Naive B cell (primary cell): ENCODE measurements at places on chromosomes 5 and 9. TPM values are rescaled to one million over a fixed set of nuclear protein-coding genes. Genes with fewer than 3 reads are reported as not detected.
A peak's percentile ranks its signal among the peaks of the same experiment; 100 is the strongest.

DNA sequence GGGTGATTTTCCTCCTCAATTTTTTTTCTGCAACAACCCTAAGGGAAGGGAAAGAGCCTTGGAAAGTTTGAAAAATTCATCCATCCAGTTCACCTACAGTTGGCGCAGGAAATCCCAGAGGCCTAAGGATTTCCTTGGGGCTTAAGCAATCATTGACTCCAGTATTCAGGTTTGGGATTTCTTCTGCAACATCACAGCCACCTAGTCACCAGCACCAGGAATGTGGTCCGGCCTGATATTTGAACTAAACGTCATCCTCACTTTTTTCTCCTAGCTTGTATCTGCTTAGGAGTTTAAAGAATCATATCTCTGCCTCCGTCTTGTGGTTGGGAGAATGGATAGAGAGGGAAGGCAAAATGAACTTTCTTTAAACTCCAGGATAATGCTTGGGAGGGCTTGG lies 20.2 kb upstream of the TLE4 start:
- DNase-seq: no peak
- H3K36me3 ChIP-seq: no peaks in the 10 kb centered on the region
- H3K4me3 ChIP-seq: no peak overlapping the region
- H3K27ac ChIP-seq: no peak overlapping the region
- H3K27me3 ChIP-seq: no peaks in the 10 kb centered on the region
- H3K4me1 ChIP-seq: no peaks in the 10 kb centered on the region

DNA sequence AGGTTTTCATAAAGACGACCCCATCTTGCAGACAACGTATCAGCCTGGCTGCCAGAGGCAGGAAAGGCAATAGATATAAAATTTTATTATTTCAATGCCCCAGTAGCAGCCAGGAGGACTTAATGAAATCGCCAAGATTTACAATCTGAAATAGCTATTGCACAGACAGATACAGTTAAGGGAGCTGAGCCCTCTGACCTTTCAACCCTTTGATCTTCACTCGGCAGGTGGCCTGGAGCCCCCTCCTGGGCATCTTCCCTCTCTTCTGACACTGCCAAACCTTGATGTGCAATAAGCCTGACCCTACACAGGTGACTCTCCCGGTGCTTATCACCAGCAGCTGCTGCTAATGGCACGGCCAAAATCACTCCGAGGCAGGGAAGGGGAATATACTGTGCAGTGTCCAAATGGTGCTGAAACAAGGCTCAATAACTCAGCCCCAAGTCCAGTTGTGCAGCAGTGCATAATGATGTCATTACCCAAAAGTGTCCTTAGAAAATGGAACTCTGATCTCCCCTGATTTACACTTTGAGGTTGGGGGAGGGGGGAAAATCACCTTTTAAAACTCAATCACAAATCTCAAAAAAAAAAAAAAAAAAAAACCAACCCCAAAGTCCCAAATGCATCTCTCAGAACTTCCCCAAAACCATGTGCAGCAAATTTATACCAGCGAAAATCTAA lies 242.0 kb downstream of the CRB2 start:
- H3K4me3 ChIP-seq: no peak overlapping the region
- H3K27me3 ChIP-seq: no peaks in the 10 kb centered on the region
- no peak for DNase-seq

APC gene
- 47.4 TPM for polyA plus RNA-seq

DNA sequence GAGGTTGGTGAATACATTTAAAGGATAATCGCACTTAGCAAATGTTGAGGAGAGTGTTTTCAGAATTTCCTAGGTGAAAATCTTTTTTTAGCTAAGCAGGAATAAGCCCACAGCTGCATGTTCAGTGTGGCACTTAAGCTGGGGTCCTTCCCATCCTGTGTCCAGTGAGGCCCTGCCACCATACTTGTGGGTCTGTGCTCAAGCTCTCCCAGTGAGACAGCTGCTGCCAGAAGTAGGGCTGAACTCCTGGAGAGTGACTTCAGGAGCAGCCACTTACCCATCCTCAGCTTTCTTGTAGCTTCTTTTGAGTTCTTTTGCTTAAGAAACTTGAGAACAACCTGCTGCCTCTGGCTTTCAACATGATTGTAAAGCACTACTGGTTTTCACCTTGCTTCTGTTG lies 110.0 kb upstream of the DHFR start:
- peaks cover 6% of the 10 kb centered on the region for H3K4me1 ChIP-seq
- H3K27ac ChIP-seq: no peak overlapping the region
- H3K4me3 ChIP-seq: no peak overlapping the region
- DNase-seq: no peak

GRCh38 chr5:145946112-145946861 lies 9.9 kb downstream of the SH3RF2 start:
- H3K27me3 ChIP-seq: peaks cover 14% of the 10 kb centered on the region
- no peak overlapping the region for H3K4me3 ChIP-seq
- H3K36me3 ChIP-seq: no peaks in the 10 kb centered on the region
- DNase-seq: no peak
- H3K27ac ChIP-seq: no peak overlapping the region

GRCh38 chr9:125990793-125991220 lies 243.6 kb downstream of the PBX3 start:
- H3K36me3 ChIP-seq: no peaks in the 10 kb centered on the region
- H3K27me3 ChIP-seq: no peaks in the 10 kb centered on the region
- no peak overlapping the region for H3K27ac ChIP-seq
- DNase-seq: no peak

SLC36A2 gene
- polyA plus RNA-seq: not detected

DNA sequence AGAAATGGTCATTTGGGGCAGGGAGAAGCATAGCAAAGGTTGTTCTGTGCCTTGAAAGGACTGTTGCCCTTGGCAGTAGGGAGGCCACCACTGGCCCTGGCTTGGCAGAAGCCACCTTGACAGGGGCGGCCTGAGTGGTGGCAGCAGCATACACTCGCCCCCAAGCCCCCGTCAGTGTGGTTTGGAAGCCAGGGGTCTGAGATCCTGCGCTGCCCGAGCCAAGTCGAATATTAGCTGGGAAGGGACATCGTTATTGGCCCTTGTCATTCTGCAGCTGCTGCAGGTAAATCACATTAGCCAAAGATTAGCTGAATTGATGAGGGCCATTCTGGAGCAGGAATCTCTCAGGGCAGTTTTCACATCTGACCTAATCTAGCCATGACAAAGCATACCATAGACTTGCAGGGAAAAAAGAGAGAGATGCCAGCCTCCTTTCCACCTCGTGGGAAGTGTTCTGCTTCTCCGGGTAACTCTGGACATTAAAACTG lies 9.0 kb downstream of the OLFM1 start:
- no peaks in the 10 kb centered on the region for H3K4me1 ChIP-seq
- no peak overlapping the region for H3K27ac ChIP-seq
- no peak overlapping the region for H3K4me3 ChIP-seq

- H3K27ac ChIP-seq: no peak overlapping the region
- H3K27me3 ChIP-seq: peaks cover 30% of the 10 kb centered on the region
- no peak overlapping the region for H3K4me3 ChIP-seq
- no peaks in the 10 kb centered on the region for H3K4me1 ChIP-seq
- peak; percentile 1 for DNase-seq
Measured at GRCh38 chr9:115524453-115525059, 406.6 kb upstream of the TNC start.

- H3K4me1 ChIP-seq: no peaks in the 10 kb centered on the region
- DNase-seq: no peak
- peaks cover 22% of the 10 kb centered on the region for H3K27me3 ChIP-seq
- no peak overlapping the region for H3K4me3 ChIP-seq
- no peaks in the 10 kb centered on the region for H3K36me3 ChIP-seq
Measured at GRCh38 chr9:98658951-98659351, 49.8 kb downstream of the GABBR2 start.

IFNA2 gene
- not detected for polyA plus RNA-seq

DRD1 gene
- polyA plus RNA-seq: not detected

IGFBPL1 gene
- polyA plus RNA-seq: not detected

DNA sequence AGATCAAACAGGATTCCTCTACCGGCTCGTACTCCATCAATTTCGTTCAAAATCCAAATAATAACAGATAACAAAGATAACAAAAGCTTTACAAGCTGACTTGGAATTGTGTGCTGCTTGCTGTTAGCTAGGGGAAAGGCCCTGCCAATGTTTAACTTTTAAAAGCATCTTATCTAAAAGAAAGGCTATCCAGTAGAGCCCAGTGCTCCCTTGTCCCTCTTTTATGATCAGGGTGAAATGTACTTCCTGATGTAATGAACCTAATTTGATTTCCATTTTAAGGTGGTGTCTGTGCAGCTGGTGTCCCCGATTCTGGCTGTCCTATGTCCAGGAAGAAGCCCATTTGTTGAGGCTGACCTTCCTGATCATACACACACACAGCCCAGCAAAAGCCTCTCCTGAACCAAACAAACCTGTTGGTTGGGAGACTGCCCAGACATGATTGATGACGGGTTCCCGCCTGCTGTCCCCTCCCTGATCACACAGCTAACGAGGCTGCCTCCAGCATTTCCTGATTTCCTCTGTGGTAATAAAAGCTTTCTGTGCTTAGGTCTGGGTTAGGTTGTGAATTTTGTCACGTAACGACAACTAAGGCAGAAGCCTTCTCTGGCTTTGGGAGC lies 54.1 kb downstream of the PWWP2A start:
- no peaks in the 10 kb centered on the region for H3K4me1 ChIP-seq
- no peak for DNase-seq
- peaks cover 15% of the 10 kb centered on the region for H3K36me3 ChIP-seq
- H3K4me3 ChIP-seq: no peak overlapping the region
- peak overlapping the region; percentile 48 for H3K27ac ChIP-seq
- no peaks in the 10 kb centered on the region for H3K27me3 ChIP-seq

GRCh38 chr5:130605234-130605633 lies 559.8 kb downstream of the HINT1 start:
- no peaks in the 10 kb centered on the region for H3K36me3 ChIP-seq
- no peaks in the 10 kb centered on the region for H3K27me3 ChIP-seq
- H3K27ac ChIP-seq: no peak overlapping the region
- H3K4me3 ChIP-seq: no peak overlapping the region

- no peaks in the 10 kb centered on the region for H3K27me3 ChIP-seq
- no peak overlapping the region for H3K27ac ChIP-seq
- H3K4me3 ChIP-seq: no peak overlapping the region
- H3K4me1 ChIP-seq: no peaks in the 10 kb centered on the region
- no peaks in the 10 kb centered on the region for H3K36me3 ChIP-seq
- DNase-seq: no peak
Measured at GRCh38 chr5:108174286-108174685, 207.6 kb downstream of the FBXL17 start.

DNA sequence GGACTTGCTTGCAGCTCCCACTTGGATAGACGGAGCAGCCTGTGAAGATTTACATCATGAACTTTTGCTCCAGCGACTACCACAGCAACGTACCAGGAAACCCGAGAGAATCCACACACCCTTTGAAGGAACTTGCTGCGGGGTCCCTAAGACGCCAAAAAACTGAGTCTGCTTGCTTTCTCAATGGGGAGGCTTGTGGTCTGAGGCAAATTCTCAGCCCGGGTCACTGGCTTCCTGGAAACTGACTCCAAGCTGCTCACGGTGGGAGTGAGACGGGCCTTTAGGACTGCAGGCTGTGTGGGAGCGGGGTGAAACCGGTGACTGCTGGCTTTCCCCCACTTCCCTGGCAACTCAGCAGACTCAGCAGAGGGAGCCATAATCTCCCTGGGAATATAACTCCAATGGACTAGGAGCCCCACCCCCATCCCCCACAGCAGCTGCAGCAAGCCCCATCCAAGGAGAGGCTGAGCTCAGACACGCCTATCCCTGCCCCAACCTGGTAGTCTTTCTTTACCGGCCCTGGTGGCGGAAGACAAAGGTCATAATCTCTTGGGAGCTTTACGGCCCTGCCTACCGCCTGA lies 466.0 kb downstream of the CAAP1 start:
- no peaks in the 10 kb centered on the region for H3K4me1 ChIP-seq
- no peaks in the 10 kb centered on the region for H3K36me3 ChIP-seq
- H3K4me3 ChIP-seq: no peak overlapping the region
- DNase-seq: no peak
- no peaks in the 10 kb centered on the region for H3K27me3 ChIP-seq

- no peak for DNase-seq
- H3K27me3 ChIP-seq: no peaks in the 10 kb centered on the region
- H3K27ac ChIP-seq: no peak overlapping the region
- peaks cover 6% of the 10 kb centered on the region for H3K4me1 ChIP-seq
Measured at GRCh38 chr5:40716590-40716989, 36.9 kb downstream of the PTGER4 start.

DNA sequence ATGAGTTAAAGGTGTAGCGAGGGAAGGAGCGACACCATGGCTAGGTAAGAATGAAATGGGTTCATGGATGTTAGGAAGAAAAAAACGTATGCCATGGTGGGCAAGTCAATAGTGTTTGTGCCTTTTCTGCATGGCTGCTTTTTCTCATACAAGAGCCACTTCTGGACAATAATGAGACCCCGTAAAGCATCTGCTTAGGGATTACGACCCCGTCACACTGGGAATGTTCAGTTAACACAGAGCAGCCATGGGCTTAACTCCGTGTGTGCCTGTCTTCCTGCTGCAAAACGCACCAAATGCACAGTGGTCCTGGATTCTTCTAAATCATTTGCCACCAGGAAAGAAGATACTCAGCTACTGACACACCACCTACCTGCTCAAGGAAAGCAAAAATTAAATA lies 81.8 kb downstream of the NFIB start:
- H3K4me3 ChIP-seq: no peak overlapping the region
- H3K4me1 ChIP-seq: no peaks in the 10 kb centered on the region
- no peak for DNase-seq
- H3K36me3 ChIP-seq: no peaks in the 10 kb centered on the region

DNA sequence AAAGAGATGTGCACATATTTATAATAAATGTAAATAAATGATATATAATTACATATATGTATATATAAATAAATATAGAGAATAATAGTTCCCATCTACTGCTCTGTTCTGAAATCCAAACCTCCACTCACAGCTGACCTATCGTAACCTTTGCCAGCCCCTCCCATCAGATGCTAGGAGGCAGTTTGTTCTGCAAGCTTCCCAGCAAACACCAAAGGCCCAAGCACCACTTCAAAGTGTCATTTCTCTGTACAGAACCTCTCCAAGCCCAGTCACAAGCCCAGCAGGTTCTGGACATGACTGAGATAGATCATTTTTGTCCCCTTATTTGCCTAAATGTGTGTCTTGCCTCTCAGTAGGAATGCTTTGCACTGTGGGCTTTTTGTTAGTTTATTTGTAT lies 62.4 kb downstream of the MFAP3 start:
- H3K27ac ChIP-seq: no peak overlapping the region
- DNase-seq: no peak
- H3K4me1 ChIP-seq: no peaks in the 10 kb centered on the region
- no peak overlapping the region for H3K4me3 ChIP-seq
- peaks cover 17% of the 10 kb centered on the region for H3K27me3 ChIP-seq

CAMK4 gene
- 0.37 TPM for polyA plus RNA-seq

- no peaks in the 10 kb centered on the region for H3K36me3 ChIP-seq
- H3K27ac ChIP-seq: no peak overlapping the region
- peaks cover 10% of the 10 kb centered on the region for H3K27me3 ChIP-seq
- H3K4me1 ChIP-seq: no peaks in the 10 kb centered on the region
- H3K4me3 ChIP-seq: no peak overlapping the region
Measured at GRCh38 chr5:128271859-128272464, 188.4 kb downstream of the SLC12A2 start.

STING1 gene
- 0.78 TPM for polyA plus RNA-seq

- H3K27ac ChIP-seq: no peak overlapping the region
- peaks cover 15% of the 10 kb centered on the region for H3K36me3 ChIP-seq
- no peaks in the 10 kb centered on the region for H3K27me3 ChIP-seq
- no peaks in the 10 kb centered on the region for H3K4me1 ChIP-seq
Measured at GRCh38 chr9:19117039-19117716, 10.1 kb downstream of the PLIN2 start.
